ENCODE measurements at places on chromosomes 1 and 21.

DNA sequence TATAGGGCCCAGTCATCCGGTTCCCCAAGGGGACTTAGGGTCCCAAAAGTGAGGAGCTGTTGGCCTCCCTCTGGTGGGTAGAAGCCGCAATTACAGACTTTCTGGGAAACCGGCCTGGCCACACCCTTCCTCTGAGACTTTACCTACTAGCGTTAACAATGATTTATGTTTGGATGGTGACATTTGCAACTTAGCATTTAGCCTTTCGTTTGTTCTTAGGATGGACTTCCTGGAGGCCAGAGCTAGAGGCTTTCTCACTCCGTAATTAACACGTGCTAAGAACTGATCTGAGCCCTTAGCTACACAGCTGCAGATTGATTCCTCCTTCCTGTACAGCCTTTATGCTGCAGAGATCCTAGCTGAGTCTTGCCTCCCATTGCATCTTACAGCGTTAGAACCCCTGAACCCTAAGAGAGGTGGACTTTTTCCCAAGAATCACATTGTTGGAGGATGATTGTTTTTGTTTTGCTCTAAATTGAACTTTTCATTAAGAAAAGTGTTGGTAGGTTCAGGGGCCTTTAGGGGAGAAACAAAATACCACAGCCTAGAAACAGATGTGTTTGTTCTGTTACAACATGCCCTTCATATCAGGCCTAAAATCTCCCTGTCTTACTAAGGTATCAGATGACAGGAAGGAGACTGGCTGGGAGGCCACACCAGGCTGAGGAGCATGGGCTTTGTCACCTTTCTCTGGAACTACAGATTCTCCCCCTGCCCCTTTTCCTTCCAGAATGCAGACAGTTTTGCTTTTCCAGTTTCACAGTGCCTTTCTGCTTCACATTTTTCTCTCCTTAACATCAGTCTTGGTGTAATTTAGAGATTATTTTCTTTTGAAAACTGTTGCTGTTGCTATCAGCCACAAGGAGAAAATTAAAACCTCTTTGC, 1.9 kb downstream of the S100A11 start:
- peak; percentile 87 for DNase-seq

GRCh38 chr21:35469498-35469897, 420.4 kb upstream of the RUNX1 start:
- no peak for DNase-seq

GRCh38 chr1:226870026-226870400, 403 bp upstream of the PSEN2 start:
- no peak for DNase-seq

GRCh38 chr1:204529371-204529895, 13.2 kb downstream of the MDM4 start:
- DNase-seq, result no peak

- no peak for DNase-seq
Observed at GRCh38 chr1:181608948-181609347, 125.6 kb downstream of the CACNA1E start.

- no peak for DNase-seq
Observed at GRCh38 chr21:36968976-36969375, 2.5 kb upstream of the HLCS start.
